ENCODE measurements at places on chromosomes 7 and 10.

GRCh38 chr7:33089142-33089541 is 20.1 kb downstream of the RP9 start:
- no peak for DNase-seq
- H3K27me3 ChIP-seq, result no peaks in the 10 kb centered on the region
- no peak overlapping the region for H3K4me3 ChIP-seq
- peaks cover 4% of the 10 kb centered on the region for H3K4me1 ChIP-seq
- no peak overlapping the region for H3K27ac ChIP-seq

DNA sequence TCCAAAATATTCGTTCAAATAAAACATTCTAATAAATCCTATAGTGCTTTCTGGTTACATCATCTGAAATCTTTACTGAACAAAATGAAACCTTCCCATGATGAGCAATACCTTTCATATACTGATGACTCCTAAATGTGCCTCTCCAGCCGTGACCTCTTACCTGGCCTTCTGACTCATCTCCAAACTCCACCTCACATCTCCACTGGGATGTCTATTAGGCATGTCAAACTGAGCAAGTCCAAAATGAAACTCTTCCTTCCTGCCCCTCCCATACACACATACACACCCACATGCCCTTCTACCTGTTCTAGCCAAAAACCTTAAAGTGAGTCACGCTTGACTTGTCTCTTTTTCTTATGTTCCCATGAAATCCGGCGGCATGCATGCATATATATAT is 22.9 kb downstream of the GSAP start:
- no peak overlapping the region for H3K4me3 ChIP-seq
- DNase-seq, result peak; percentile 77
- H3K4me1 ChIP-seq, result no peaks in the 10 kb centered on the region
- H3K27me3 ChIP-seq, result no peaks in the 10 kb centered on the region
- no peak overlapping the region for H3K27ac ChIP-seq

- H3K27ac ChIP-seq, result peak overlapping the region; percentile 68
- no peaks in the 10 kb centered on the region for H3K4me1 ChIP-seq
- H3K27me3 ChIP-seq, result peaks cover 3% of the 10 kb centered on the region
- DNase-seq, result no peak
- no peaks in the 10 kb centered on the region for H3K36me3 ChIP-seq
Observed at GRCh38 chr7:143120691-143121405, 11.0 kb upstream of the PIP start.

GRCh38 chr7:23590529-23590928 is 6.7 kb upstream of the CCDC126 start:
- H3K27me3 ChIP-seq, result no peaks in the 10 kb centered on the region
- no peak overlapping the region for H3K4me3 ChIP-seq
- no peak for DNase-seq
- no peak overlapping the region for H3K27ac ChIP-seq

DNA sequence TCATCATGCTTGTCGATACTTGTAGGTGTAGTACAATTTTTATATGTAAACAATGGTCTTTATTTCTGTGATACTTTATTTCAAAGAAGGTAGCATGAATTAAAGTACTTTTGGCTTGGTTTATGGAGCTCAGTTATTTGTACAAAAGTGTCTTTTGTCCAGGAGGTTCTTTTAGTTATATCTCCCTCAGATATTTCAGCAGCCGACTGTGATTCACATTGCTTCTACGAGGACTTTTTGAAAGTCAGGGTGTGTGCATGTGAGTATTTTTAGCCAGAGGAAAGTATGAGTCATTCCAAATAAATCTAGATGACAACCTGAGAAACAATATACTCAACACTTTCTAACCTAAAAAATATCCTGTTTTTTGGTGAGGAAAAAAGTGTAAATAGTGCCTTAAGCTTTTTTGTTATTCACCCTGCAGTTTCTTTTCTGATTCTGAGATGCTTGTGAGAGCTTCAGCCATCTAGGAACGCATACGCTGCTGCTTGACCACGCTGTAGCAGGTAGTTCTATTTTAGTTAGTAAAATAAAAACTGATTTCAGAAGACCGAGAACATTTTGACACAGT is 595 bp upstream of the SUN1 start:
- H3K27me3 ChIP-seq, result no peaks in the 10 kb centered on the region
- peaks cover 21% of the 10 kb centered on the region for H3K4me1 ChIP-seq
- H3K27ac ChIP-seq, result peak overlapping the region; percentile 91
- peak; percentile 84 for DNase-seq
- H3K4me3 ChIP-seq, result no peak overlapping the region

GRCh38 chr7:63028376-63029206 is 970.1 kb upstream of the ZNF722 start:
- no peaks in the 10 kb centered on the region for H3K27me3 ChIP-seq
- no peak for DNase-seq
- no peaks in the 10 kb centered on the region for H3K4me1 ChIP-seq
- H3K4me3 ChIP-seq, result no peak overlapping the region
- no peaks in the 10 kb centered on the region for H3K36me3 ChIP-seq
- H3K27ac ChIP-seq, result no peak overlapping the region

GRCh38 chr7:45350896-45351295 is 193.3 kb downstream of the RAMP3 start:
- H3K4me3 ChIP-seq, result no peak overlapping the region
- no peak overlapping the region for H3K27ac ChIP-seq

GRCh38 chr10:70617798-70618568 is 15.4 kb upstream of the PRF1 start:
- no peaks in the 10 kb centered on the region for H3K4me1 ChIP-seq
- no peaks in the 10 kb centered on the region for H3K36me3 ChIP-seq
- no peaks in the 10 kb centered on the region for H3K27me3 ChIP-seq
- H3K4me3 ChIP-seq, result no peak overlapping the region
- H3K27ac ChIP-seq, result no peak overlapping the region

DNA sequence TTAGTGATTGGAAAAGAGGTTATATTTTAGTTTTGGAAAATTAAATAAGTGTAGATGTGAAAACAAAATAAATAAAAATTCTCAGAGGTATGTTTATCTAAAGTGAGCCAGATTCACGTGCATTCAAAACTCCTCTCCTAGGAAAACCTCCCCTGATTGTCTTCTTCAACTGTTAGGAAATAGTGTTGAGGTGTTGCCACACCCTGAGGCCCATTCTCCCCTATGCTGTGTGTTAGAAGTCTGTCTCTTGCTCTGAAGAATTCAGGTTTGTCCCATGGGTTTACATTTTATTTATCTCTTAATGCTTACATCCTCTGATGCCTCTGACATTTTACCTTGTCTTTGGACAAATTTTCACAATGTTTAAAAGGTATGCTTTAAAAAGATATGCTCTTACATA is 40.3 kb downstream of the PTPRE start:
- H3K27ac ChIP-seq, result no peak overlapping the region
- H3K27me3 ChIP-seq, result no peaks in the 10 kb centered on the region
- no peaks in the 10 kb centered on the region for H3K36me3 ChIP-seq
- peak; percentile 19 for DNase-seq

GRCh38 chr10:14001298-14002040 is 329.3 kb downstream of the FRMD4A start:
- H3K27ac ChIP-seq, result no peak overlapping the region
- H3K36me3 ChIP-seq, result no peaks in the 10 kb centered on the region
- no peak overlapping the region for H3K4me3 ChIP-seq
- no peaks in the 10 kb centered on the region for H3K27me3 ChIP-seq

DNA sequence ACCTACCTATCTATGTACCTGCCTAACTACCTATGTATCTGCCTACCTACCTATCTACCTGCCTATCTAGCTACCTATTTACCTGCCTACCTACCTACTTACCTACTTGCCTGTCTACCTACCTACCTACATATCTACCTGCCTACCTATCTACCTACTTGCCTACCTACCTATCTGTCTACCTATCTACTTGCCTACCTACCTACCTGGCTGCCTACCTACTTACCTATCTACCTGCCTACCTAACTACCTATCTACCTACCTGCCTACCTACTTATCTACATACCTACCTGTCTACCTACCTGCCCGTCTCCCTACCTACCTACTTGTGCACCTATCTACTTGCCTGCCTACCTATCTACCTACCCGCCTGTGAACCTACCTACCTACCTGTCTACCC is 68.7 kb upstream of the NPTX2 start:
- no peak for DNase-seq
- no peaks in the 10 kb centered on the region for H3K4me1 ChIP-seq
- H3K27ac ChIP-seq, result no peak overlapping the region
- H3K36me3 ChIP-seq, result no peaks in the 10 kb centered on the region
- H3K4me3 ChIP-seq, result no peak overlapping the region

DNA sequence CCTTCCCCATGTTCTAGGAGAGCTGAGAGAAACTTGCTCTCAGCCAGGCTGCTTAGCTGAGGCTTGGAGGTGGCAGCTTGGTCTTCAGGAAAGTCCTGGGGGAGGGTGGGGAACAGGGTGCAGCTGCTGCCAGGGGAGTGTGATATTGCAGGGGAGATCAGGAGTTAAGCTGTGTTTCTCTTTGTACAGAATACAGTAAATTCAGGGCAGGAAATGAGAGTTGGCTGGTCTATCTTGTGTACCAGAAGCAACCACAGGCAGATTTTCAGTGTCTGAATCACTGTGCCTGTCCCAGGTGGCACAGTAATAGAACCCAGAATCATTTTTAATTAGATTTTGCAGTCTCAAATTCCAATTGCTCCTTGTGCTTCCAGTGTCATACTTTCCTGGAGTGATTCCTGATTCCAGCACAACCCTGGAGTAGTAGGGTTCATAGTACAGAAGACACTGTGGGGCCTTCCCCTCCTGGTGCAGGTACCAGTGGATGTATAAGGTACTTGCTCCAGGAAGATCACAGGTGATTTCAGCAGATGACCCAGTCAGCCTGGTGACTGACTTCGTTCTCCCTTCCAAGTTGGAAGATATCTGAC is 94.0 kb upstream of the TARP start:
- DNase-seq, result no peak
- H3K27ac ChIP-seq, result no peak overlapping the region
- no peak overlapping the region for H3K4me3 ChIP-seq
- no peaks in the 10 kb centered on the region for H3K27me3 ChIP-seq
- H3K36me3 ChIP-seq, result no peaks in the 10 kb centered on the region

- H3K27ac ChIP-seq, result no peak overlapping the region
- DNase-seq, result no peak
- H3K4me1 ChIP-seq, result peaks cover 5% of the 10 kb centered on the region
- H3K27me3 ChIP-seq, result no peaks in the 10 kb centered on the region
- peaks cover 51% of the 10 kb centered on the region for H3K36me3 ChIP-seq
- H3K4me3 ChIP-seq, result no peak overlapping the region
Observed at GRCh38 chr10:804787-805619, 115.5 kb upstream of the DIP2C start.

Data from trophoblast cell (in vitro differentiated cells and primary cell).